NCI-H526 treated with DMSO at 0.1 percent for 48 hours (cell line): ENCODE measurements at places on chromosomes 3 and 15.

DNA sequence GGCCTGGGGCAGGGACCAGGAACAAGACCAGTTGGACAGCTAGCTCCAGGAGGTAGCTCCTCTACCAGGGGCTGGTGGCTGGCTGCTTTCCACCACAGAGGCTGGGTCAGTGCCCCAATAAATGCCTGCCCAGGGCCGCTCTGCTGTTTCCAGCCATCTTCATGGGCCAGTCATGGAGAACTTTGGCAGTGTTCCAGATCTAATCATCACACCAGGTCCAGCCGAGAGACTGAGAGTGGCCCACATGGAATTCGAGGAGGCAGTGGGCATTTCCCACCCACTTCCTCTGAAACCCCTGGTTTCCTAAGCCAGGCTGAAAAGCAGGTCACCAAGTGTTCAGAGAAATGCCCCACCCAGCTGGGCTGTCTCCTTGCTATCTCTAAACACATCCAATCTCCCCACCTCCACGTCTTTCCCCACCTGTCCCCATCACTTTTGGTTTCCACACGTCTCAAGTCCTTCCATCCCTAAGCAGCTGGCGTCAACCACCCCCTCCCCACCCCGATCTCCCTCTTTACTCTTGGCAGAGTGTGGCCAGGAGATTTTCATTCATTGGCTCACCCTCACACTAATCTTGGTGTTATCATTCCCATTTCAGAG is 190.0 kb upstream of the LINGO1 start:
- DNase-seq = no peak

GRCh38 chr3:38138349-38139190 is at the start of gene MYD88:
Gene MYD88 (plus strand): TSS chr3:38138661. CDS start chr3:38138701, 40 bp downstream.
- DNase-seq = peak; percentile 4

GRCh38 chr3:40521254-40521653 is 3.5 kb upstream of the ZNF621 start:
- DNase-seq = no peak

DNA sequence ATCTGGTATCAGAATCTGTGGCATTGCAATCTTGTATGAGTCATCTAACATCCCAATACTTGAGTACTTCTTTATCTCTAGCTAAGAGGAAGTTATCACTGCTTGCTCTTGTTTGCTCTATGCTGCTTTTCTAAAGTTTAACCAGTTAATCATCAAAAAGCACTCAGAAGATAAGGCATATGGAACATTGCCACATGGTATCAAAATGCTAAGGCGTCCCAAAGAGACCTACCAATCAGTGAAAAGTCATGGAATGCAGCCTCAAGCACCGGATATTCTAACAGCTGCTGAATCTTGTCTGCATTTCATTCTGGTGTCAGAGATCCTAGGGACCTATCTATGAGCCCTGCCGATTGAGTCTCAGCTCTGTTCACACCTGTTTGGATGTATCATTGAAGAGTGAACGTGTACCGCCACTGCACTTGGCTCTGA is 192.8 kb downstream of the ARPP21 start:
- no peak for DNase-seq

GRCh38 chr3:62824965-62825592 is 50.1 kb downstream of the CADPS start:
- peak; percentile 18 for DNase-seq

DNA sequence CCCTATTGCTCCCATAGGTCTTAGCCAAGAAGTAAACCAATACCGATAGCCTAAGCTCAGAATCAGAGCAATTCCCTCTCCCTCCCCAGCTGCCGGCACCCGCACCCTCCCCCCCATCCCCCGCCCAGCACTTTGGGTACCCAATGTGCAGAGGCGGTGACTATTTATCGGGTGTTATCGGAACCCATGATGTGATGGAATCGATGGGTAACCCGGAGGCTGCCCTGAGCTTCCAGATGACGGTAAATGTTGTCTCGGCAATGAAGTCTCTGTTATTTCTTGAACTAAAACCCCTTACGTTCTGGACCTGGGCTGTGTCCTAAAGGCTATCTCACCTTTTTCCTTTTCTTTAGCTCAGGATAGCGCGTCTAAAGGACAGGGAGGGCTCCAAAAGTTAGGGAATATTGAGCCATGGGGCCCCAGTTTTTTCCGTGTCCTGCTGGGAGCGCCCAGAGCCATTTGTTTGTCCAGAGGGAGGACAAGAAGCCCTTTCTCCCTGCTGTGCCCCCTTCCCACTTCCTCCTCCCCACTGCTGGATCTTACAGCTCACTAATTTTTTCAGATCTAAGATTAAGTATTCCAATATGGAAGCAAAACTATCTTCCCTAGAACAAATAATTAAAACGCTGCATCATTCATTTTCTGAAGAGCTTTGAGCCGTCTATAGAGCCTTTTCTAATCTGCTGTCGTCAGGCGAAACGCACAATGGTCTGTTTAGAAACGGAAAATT is 1.5 kb downstream of the SLITRK3 start:
- DNase-seq = no peak

- DNase-seq = no peak
Observed at GRCh38 chr3:171377859-171378258, 82.3 kb downstream of the TNIK start.

DNA sequence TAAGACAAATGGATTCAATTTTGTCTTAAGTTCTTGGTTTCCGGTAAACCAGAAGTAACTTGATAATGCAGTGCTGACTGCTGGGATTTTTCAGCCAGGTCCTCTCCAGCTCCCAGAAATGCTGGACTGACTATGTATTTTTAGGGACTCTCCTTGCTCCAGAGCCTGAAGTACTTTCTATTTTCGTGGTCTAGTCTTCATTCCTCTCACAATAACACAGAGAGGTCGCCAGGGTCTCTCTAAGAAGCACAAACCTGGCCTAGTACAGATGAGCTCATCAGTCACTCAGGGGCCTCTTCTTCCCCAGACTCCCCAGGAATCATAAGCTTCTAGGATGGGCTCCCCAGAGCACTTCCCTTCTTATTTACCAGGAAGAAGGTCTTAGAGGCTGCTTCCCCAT is 85.8 kb downstream of the FAM174B start:
- no peak for DNase-seq

- no peak for DNase-seq
Observed at GRCh38 chr3:18345015-18345367, 80.1 kb downstream of the SATB1 start.

GRCh38 chr3:171974986-171975837 is 64.2 kb upstream of the FNDC3B start:
- DNase-seq = no peak

- DNase-seq = no peak
Observed at GRCh38 chr3:3587647-3587972, 211.6 kb upstream of the LRRN1 start.

GRCh38 chr15:58760385-58761009 is 10.6 kb upstream of the MINDY2 start:
- DNase-seq = no peak

DNA sequence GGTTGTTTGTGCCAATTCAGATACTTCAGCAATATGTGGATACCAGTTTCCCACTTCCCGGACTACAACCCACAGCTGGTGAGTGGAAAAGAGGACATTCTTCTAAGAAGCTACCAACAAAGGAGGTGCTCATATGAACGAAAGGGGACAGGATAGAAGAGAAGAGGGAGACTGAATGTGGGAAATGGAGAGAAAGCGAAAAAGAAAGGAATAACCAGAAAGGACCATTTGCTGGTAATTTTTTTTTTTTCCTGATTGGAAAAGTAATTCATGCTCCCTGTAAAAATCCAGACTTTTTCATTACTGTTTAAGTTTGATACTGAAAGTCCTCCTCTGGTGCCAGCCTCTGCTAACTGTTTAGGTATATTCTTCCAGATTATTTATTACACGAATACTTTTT is 1.5 kb upstream of the CHAC1 start:
- no peak for DNase-seq

- DNase-seq = no peak
Observed at GRCh38 chr3:96731031-96731430, 83.4 kb upstream of the EPHA6 start.

GRCh38 chr3:101690972-101691371 is 4.5 kb upstream of the RPL24 start:
- DNase-seq = no peak
